ENCODE measurements at places on chromosomes 12 and 14.

DNA sequence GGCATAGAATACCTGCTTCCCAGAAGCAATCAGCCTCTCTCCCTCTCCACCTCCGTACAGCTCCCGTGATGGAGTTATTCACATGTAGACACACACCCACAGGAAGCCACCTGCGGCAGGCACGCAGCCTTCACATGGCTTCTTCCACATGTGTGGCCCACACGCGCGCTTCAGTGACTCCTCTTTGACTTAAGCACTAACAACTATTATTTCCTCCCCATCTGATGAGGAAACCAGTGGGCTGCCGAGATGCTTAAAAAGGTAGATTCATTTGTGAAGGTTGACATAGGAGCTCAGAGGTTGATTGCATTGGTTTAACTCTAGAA lies 69.3 kb downstream of the PRMT8 start:
- no peak for DNase-seq

- DNase-seq = no peak
These were observed 243.1 kb downstream of the ERC1 start for GRCh38 chr12:1234073-1234472.

GRCh38 chr12:90543841-90544240 lies 411.1 kb downstream of the CCER1 start:
- DNase-seq = no peak

DNA sequence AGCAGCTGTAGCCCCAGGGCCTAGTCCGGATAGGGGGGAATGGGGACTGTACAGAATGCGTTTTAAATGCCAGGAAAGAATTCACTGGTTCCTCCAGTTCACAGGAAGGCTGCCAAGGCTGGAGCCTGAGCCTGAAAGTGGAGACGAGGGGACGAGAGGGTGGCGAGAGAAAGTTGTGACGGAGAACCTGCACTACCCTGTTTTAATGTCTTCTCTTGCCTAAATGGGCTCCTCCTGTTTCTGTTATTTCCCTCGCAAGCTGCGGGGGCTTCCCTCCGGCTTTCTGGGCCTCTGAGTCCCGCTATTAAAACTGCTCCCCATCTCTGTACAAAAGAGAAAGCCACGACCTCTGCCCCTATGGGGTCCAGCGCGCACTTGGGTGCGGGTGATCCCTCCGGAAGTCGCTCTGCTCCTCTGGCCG lies 4.5 kb downstream of the C1QL4 start:
- no peak for DNase-seq

DNA sequence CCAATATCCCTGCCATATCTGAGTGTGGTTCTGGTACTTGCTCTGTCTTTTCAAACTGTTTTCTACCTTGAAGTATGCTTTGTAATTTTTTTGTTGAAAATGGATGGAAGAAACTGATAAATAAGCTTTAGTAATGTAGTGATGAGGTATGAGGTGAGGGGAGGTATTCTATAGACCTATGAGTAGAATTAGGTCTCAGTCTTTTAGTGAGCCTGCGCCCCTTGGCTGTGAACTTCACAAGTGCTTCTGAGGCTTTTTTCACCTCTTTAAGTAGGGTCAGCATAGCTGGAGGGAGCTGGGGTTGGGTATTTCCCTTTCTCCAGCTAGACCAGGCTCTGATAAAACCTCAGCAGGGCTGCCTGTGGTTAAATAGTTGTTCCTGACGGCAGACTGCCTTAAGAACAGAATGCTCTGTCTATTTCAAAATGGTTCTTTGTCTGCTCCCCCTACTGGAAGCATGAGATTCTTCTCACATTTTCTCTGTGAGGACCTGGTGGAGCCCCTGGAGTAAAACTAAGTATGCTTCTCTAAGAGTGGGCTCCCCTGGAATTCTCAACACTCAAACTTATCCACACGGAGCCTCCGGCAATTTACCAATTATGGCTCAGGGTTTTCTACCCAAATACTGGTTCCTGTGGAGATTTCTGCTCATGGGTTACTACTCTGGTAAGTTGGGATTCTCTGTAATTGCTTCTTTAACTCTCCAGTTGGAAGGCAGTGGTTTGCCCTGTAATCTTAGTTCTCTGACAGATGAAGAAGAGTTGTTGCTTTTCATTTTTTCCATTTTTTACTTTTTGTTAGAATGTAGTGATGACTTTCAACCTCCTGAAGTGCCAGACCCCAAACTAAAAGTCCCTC lies 13.1 kb downstream of the KRT5 start:
- DNase-seq = peak; percentile 31

GRCh38 chr14:85315290-85315689 lies 214.7 kb upstream of the FLRT2 start:
- DNase-seq = no peak

DNA sequence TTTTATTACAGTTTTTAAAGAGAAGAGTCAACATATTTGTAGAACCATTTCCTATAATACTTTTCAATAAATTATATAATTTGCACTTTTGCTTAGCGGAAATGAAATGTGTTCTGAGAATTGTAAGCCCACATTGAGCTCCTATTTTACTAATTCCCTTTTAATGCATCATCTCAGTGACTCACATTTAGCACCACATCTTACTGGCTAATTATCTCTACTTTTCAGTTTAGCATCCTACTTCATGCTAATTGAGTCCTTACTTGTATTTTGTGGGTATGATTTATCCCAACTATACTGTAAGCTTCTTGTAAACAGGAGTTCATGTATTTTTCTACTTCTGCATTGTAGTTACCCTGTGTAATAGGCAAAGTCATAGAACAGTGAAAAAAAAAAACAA lies 67.5 kb downstream of the TMX1 start:
- DNase-seq = no peak

DNA sequence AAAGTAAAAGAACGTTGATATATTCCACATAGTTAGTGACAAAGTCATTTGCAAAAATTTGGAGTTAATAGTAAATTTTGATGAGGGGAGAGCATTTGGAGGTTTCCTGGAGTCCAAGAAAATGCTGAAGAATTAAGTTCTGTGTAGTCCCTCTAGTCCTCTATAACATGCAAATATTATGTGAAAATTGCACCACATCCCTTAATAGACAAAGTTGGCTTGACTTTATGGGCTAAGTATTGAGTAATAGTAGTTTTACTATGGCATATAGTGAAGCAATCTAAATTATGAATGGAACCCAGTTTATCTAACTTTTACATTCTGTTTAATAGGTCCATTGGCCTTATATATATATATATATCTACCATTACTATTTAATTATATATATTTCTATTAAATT lies 66.4 kb upstream of the DCN start:
- peak; percentile 17 for DNase-seq

GRCh38 chr12:61554268-61555008 lies 705.8 kb upstream of the USP15 start:
- DNase-seq = no peak

- DNase-seq = no peak
These were observed 15.2 kb downstream of the RFX4 start for GRCh38 chr12:106598003-106598402.

- no peak for DNase-seq
These were observed 54.4 kb upstream of the TMEM263 start for GRCh38 chr12:106901276-106901675.

- no peak for DNase-seq
These were observed 28.5 kb upstream of the KLHL42 start for GRCh38 chr12:27751386-27752047.

Data from suppressor macrophage treated with lipopolysaccharide for 1 hour (primary cell).